ENCODE measurements at places on chromosomes 7 and 10. TPM values are rescaled to one million over a fixed set of nuclear protein-coding genes. Genes with fewer than 3 reads are reported as not detected.

- DNase-seq, result no peak
Observed at GRCh38 chr10:5343561-5343960, 21.2 kb upstream of the UCN3 start.

Gene PITX3
- not detected for total RNA-seq

GRCh38 chr10:125866421-125867029, 14.6 kb downstream of the DHX32 start:
- peak; percentile 60 for DNase-seq

Gene GRID2IP
- total RNA-seq, result not detected

GRCh38 chr7:134995239-134996096, 9.2 kb downstream of the AGBL3 start:
- no peak for DNase-seq

Gene FGFBP3
- total RNA-seq, result 0.17 TPM

Gene KIN
- total RNA-seq, result 4.7 TPM

Gene CRHR2
- total RNA-seq, result not detected

GRCh38 chr7:123120286-123120685, 79.5 kb downstream of the SLC13A1 start:
- DNase-seq, result peak; percentile 4

GRCh38 chr10:125337510-125337909, 177.1 kb upstream of the CTBP2 start:
- DNase-seq, result no peak

- no peak for DNase-seq
Observed at GRCh38 chr7:139679731-139680594, 97.8 kb downstream of the HIPK2 start.

GRCh38 chr10:11798845-11799735, 24.1 kb upstream of the PROSER2 start:
- no peak for DNase-seq

Gene ASL
- total RNA-seq, result 43.5 TPM

- no peak for DNase-seq
Observed at GRCh38 chr7:8084836-8085235, 116.2 kb downstream of the GLCCI1 start.

Gene SEMA3C
- total RNA-seq, result 708 TPM

DNA sequence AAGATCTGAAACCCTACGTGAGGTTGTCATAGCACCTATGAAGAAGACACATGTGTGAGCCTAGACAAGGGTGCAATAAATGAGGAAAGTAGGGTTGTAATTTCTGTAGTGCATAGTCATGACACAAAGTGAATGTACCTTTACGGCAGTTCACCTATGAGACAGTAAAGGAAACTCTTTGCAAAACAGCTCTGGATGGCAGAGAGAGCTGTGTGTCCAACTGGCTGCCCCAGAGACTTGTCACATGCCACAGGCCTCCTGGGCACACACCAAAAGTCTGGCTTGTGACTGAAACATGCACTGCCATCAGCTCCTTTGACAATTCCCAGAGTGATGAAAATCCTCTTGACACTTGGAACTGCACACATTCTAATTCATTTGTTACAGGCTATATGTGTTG, 90.7 kb upstream of the NAMPT start:
- DNase-seq, result no peak

DNA sequence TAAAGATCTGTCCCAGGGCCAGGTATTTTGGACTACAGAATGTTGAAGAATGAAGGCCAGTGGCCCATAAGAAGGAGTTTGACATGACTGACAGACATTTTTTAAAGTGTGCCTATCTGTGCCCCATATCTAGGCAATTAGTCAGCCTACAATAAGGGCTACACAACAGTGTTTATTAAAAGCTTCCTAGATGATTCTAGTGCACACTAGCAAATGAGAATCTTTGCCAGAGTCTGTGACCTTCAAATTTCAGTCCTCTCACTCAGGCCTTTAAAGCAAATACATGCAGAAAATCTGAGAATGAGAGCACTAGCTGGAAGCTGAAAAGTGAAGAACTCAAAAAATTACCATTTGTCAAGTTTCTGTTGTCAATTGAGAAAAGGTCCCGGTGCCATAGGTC, 208.7 kb downstream of the VTI1A start:
- no peak for DNase-seq

DNA sequence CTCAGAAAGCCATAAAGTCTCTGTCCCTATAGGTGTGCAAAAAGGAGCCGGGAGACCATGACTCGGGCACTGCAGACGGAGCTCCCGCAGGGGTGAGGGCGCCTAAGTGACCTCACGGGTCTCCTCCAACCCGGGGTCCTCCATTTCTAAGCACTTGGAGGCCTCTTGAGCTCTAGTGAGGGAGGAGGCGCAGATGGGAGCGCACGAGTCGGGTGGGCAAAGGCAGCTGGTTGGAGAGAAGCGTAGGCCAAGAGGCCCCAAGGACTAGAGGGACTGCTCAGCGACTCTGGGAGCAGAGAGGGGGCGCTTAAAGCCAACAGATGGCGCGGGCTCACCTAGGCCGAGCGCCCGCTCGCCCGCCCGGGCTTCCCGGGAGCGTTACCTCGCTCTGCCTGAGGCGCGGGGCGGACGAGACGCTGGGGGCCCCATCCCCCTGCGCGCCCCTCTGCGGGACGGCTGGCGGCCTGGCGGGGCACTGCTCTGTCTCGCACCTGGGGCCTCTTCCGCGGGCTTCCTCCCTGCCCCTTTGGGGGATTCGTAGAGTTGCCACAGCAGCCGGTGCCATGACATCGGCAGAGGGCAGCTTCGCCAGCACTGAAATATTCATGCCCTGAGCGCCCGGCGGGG, 523 bp upstream of the CDH23 start:
- no peak for DNase-seq

Gene ZNF33A
- total RNA-seq, result 21.2 TPM

- peak; percentile 97 for DNase-seq
Observed at GRCh38 chr10:23345861-23346260, 1.3 kb upstream of the C10orf67 start.

Gene TMEM213
- total RNA-seq, result not detected

Gene CYP2C19
- total RNA-seq, result not detected

GRCh38 chr7:88111140-88111743, 108.6 kb downstream of the SRI start:
- peak; percentile 23 for DNase-seq

Data from mammary epithelial cell (primary cell).